ENCODE measurements at places on chromosomes 2 and 18.
A peak's percentile ranks its signal among the peaks of the same experiment; 100 is the strongest.

GRCh38 chr2:25328152-25329085 lies 13.3 kb downstream of the DNMT3A start:
- DNase-seq = no peak

- peak; percentile 51 for DNase-seq
Observed at GRCh38 chr18:62523631-62524439, 1.0 kb downstream of the ZCCHC2 start.

- DNase-seq = no peak
Observed at GRCh38 chr2:120332384-120332783, 13.6 kb upstream of the INHBB start.

DNA sequence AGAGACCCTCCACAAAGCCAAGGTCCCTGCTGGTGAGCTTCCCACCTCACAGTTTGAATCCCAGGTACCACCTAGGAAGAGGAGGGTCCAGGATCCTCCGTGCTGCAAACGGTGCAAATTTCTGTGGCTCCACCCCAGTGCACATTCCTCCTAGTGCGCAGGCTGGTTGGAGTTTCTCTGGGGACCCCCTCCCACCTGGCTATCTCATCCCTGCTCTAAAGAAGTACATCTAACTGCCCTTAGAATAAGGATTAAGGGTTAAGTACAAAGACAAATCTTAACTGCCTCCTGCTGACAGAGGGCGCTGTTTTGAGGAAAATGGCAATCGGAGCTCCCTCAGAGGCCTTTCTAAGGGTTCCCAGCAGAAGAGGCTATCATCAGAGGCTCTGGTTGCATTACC lies 109.6 kb upstream of the FSIP2 start:
- no peak for DNase-seq

DNA sequence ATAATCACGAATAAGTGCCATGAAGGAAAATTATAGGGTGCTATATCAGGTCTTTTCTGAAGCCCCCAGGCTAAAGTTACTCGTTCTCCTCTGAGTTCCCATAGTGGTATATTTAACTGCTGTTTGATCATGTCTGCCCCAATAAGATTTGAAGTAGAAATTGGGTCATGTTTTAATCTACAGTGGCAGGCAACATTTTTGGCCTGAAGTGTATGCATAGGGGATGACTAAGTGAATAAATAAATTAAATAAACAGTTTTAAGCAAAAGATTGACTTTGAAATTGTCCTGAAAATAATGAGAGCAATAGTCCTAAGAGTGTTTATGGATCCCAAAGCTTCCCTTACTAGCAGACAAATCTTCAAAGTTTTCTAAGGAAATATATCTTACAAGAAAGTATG lies 500.9 kb downstream of the TNS1 start:
- DNase-seq = no peak

DNA sequence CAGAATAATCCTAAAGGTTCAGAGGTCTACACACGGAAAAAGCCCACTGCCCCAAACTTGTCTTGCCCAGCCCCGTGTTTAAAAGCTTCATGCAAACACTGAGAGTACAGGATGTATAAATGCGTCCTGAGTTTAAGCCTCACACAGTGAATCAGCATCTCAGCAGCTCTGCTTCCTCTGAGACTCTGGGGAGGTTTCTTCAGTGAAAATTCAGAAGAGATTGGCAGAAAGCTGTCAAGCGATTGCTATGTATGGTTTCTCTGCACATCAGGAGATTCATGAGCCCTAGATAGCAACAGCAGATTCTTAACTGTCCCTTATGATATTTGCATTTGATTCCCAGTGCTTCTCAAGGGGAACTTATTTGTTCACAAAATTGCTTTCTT lies 27.1 kb downstream of the CRACDL start:
- DNase-seq = no peak

- no peak for DNase-seq
Observed at GRCh38 chr2:178070824-178071223, 1.8 kb downstream of the PDE11A start.
